Activated T-helper 1 cell treated with anti-CD3 and anti-CD28 coated beads, Interleukin-2, amount 50 U/mL, for 16 hours (primary cell): ENCODE measurements at places on chromosomes 3 and 15.

GRCh38 chr3:29318251-29318650, 37.4 kb downstream of the RBMS3 start:
- no peak for DNase-seq

- DNase-seq, result no peak
Observed at GRCh38 chr15:81869161-81869954, 176.5 kb downstream of the MEX3B start.

DNA sequence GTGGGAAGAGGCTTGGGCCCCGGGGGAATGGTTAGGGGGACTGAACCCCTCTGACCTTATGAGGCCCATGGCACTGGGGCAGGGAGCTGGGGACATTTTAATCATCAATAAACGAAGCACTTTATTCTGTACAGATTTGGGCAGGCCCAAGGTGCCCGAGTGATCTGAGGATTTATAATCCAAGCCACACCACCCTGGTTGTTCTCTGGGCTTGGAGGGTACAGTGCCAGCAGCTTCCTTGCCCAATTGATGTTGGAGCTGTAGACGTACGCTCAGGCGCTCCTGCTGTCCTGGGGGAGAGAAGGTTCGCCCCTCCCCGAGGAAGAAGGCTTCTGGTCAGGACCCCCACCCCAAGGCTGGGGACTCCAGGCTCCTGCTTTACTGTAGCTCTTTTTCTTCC, 12.5 kb downstream of the ZBTB47 start:
- no peak for DNase-seq

DNA sequence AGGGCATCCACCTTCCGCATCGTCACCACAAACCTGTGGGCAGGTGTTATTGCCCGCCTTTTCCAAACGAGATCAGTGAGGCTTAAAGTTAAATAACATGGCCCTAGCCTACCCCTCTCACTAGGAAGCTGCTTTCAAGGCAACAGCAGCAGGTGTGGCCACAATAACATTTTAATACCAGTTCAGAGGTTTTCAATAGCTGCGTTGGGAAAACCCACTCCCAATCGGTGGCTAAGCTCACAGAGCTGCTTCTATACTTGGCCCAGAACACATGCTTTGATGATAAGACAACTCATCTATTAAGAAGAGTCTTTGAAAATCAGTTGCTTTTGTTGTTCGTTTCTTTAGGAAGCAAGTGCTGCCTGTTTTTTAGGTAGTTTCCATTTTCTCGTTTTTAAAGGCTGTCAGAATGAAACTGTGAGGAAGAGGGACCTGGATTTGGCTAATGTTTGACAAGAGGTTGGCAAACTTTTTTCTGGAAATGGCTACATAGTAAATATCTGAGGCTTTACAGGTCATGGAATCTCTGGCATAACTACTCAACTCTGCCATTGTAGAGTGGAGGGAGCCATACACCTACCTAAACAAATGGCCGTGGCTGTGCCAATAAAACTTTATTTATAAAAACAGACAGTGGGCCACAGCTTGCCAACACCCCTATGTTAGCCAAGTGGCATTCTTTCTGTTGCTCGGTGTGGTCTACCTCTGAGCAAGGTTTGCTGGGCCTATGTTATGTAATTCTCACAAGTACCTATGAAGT, 179.6 kb downstream of the FEZF2 start:
- DNase-seq, result no peak

DNA sequence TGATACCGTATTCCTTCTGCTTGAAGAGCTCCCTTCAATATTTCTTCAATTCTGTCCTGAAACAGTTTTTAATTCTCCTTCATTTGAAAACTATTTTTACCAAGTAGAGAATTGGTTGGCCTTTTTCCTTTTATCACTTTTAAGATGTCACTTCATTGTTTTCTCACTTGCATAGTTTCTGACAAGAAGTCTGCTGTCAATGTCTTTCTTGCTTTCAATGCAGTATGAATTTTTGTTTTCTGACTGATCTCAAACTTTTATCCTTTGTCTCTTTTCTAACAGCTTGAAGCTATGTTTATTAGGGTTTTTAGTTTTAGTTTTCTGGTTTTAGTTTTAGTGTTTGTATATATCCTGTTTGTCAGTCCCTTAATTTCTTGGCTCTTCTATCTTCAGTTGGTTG, 364.8 kb upstream of the TPRG1 start:
- DNase-seq, result no peak

DNA sequence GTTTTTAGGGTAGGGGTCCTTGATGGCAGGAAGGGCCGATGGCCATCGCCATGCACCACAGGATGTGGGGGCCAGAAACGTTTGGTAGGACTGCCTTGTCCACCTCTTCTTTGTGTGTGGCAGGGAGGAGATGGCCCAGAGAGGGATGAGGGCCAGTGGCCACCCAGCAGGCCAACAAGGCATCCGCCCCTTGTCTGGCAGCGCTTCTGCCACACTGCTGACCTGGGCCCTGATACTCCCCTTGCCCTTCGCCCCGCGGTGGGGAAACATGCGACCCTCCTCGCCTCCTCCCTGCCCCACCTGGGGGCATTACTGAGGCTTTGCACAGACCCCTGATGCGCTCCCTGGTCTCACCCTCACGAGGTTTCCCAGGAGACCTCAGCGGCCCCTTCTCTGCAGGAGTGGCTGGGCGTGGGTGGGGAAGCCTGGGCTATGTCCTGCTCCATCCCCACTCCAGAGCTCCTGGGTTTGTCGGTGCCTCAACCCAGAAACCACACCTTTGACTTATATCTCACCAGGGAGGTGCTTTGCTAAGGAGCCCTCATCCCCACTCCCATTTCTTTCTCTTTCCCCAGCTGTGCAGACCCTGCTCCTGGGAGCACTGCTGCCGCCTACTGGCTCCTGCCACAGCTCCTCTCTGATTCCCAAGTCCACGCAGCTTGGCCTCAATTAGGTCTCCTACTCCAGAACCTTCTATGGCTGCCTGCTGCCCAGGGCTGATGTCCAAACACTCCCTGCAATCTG, 38.7 kb downstream of the FEM1B start:
- DNase-seq, result no peak

- no peak for DNase-seq
Observed at GRCh38 chr3:196962108-196962929, 6.3 kb downstream of the PIGZ start.

GRCh38 chr15:83324799-83325198, 40.3 kb upstream of the BNC1 start:
- no peak for DNase-seq
